ENCODE measurements at places on chromosomes 16 and 17. TPM values are rescaled to one million over a fixed set of nuclear protein-coding genes. Genes with fewer than 3 reads are reported as not detected.

The STH gene
- not detected for total RNA-seq

The ADGRG1 gene
- 0.48 TPM for total RNA-seq

The SLC13A5 gene
- not detected for total RNA-seq

The OR1D5 gene
- not detected for total RNA-seq

The MYH3 gene
- total RNA-seq: 3.8 TPM

The NPIPA8 gene
- not detected for total RNA-seq

The PYY gene
- total RNA-seq: not detected

The LGALS3BP gene
- 176 TPM for total RNA-seq

The ETV4 gene
- total RNA-seq: 2.1 TPM

The DNAAF8 gene
- total RNA-seq: 0.31 TPM

The SLC16A5 gene
- 11.5 TPM for total RNA-seq

The PERCC1 gene
- total RNA-seq: 0.73 TPM

The TEX14 gene
- total RNA-seq: 0.35 TPM

The TOB1 gene
- total RNA-seq: 102 TPM

The ALOX12 gene
- total RNA-seq: not detected

The TMEM235 gene
- not detected for total RNA-seq

The SHBG gene
- not detected for total RNA-seq

The CTRB2 gene
- total RNA-seq: not detected

The ABCC12 gene
- total RNA-seq: not detected

The IL34 gene
- total RNA-seq: not detected

The TP53TG3C gene
- total RNA-seq: not detected

The RAP1GAP2 gene
- 22.8 TPM for total RNA-seq

The OTOP3 gene
- total RNA-seq: not detected

The CDYL2 gene
- total RNA-seq: 36.3 TPM

The ZMYND15 gene
- total RNA-seq: 0.25 TPM

The TRPV3 gene
- not detected for total RNA-seq

The TMEM220 gene
- 0.94 TPM for total RNA-seq

The HOXB6 gene
- total RNA-seq: not detected

The TMEM107 gene
- 36.6 TPM for total RNA-seq

The SLFN14 gene
- total RNA-seq: not detected

The TPSG1 gene
- total RNA-seq: not detected

The CACNG3 gene
- not detected for total RNA-seq

The IKZF3 gene
- 21.1 TPM for total RNA-seq

The CTF1 gene
- 0.31 TPM for total RNA-seq

The APRT gene
- total RNA-seq: 176 TPM

The EVI2B gene
- total RNA-seq: 102 TPM

The GINS2 gene
- total RNA-seq: 28.3 TPM

The MAF gene
- 41.9 TPM for total RNA-seq

The TOM1L1 gene
- total RNA-seq: not detected

The PLLP gene
- 0.55 TPM for total RNA-seq

The PGS1 gene
- 68.5 TPM for total RNA-seq

The PRSS36 gene
- total RNA-seq: 2.0 TPM

The AMZ2 gene
- total RNA-seq: 67.5 TPM

The FZD2 gene
- total RNA-seq: not detected

The HASPIN gene
- 21.0 TPM for total RNA-seq

The SRCIN1 gene
- total RNA-seq: 0.17 TPM

The CD300LB gene
- total RNA-seq: not detected

The KRT33B gene
- not detected for total RNA-seq

The NETO2 gene
- total RNA-seq: 4.8 TPM

The FGF11 gene
- 21.3 TPM for total RNA-seq

The NUPR1 gene
- not detected for total RNA-seq

All from activated naive CD4-positive, alpha-beta T cell treated with anti-CD3 and anti-CD28 coated beads, Interleukin-2, amount 10 ng/mL, durations not matched to agents 5 hours and 36 hours (primary cell).